ENCODE measurements at places on chromosomes 12 and 14.

DNA sequence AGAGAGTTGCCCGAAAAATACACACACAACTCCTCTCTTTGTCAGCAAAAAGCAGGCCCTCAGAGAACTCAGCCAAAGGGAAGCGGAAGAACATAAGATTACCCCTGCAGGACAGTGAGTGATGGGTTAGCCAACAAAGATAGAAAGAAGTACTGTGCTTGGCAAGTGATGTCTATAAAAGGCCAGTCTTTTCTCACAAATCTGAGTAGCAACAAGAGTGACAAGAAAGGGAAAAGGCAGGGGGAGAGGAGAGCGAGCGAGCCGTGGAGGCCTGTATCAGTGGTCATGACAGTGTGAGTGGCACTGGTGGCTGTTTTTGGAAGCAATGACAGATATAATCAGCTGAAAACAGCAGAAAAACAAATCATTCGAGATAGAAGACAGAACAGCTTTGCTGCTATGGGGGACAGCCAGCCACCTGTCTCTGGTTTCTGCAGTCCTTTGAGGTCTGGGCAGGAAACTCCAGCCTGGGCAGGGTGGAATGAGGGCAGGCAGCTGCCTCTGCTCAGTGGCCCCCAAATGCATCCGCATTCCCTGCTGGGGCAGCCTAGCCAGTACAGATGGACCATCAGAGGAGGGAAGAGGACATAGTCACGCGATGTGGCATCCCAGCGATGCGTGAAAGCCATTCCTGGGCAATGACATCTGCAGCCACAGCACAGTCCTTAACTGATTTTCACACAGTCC is 74.7 kb downstream of the TRIM9 start:
- no peak for DNase-seq

- DNase-seq = no peak
Observed at GRCh38 chr12:19925841-19926240, 442.5 kb upstream of the PDE3A start.

DNA sequence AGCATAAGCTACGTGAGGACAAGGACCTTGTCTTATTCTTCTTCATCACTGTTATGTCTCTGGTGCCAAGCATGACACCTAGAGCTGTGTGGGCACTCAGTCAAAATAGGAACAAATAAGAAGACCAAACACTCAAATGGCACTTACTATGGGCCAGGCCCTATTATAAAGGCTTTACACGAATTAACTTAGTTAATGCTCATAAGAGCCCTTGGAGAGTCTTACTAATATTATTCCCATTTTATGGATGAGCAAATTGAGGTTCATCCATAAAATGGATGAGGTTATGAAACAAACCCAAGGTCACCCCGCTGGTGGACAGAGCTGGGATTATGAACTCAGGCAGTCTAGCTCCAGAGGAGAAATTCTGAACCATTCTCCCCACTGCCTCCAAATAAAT is 47.7 kb downstream of the ISCA2 start:
- DNase-seq = no peak

DNA sequence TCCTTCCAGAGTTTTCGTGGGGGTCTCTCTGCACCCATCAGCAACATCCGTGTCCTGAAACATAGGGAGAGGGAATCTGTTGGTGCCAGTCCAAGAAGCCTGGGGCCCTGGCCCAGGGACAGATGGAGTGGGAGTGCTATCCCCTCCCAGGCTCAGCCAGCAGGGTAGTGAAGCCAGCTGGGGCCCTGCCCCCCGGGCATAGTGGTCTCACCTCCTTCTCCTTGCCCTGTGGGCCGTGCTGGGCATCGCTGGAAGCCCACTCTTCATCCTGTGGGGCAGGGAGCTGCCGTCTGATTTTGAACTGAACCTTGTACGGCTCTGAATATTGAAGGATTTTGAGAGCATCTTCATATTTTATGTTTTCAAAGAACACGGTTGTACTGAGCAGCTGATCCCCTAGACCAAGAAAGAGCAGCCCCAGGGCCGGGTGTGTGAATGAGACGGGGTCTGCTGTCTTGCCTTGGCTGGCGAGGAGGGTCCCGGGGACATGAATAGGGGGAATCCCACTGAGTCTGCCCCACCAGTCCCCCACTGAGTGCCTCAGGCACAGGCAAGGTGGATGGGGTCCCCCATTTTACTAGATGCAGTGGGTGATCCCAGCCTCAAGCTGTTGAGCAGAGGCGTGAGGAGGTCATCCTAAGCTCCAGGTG is 23.3 kb downstream of the AHNAK2 start:
- no peak for DNase-seq

- no peak for DNase-seq
Observed at GRCh38 chr12:25558586-25558985, 5.5 kb upstream of the LMNTD1 start.

DNA sequence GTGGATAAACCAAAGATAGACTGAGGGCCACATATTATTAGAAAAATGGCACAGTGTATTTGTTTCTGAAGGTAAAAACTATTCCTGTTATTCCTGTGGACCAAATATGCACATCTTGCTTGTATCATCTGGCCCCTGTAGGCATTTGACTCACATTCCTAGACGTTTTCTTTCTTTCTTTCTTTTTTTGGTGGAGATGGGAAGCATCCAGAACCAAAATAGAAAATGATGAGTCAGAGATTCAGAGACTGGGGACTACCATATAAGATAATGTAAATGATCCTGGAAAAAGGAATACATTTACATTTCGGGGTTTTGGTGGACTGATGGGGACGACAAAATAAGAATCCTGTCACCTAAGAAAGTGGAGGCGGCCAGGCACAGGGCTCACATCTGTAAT is 24.2 kb downstream of the TRIM9 start:
- DNase-seq = no peak

DNA sequence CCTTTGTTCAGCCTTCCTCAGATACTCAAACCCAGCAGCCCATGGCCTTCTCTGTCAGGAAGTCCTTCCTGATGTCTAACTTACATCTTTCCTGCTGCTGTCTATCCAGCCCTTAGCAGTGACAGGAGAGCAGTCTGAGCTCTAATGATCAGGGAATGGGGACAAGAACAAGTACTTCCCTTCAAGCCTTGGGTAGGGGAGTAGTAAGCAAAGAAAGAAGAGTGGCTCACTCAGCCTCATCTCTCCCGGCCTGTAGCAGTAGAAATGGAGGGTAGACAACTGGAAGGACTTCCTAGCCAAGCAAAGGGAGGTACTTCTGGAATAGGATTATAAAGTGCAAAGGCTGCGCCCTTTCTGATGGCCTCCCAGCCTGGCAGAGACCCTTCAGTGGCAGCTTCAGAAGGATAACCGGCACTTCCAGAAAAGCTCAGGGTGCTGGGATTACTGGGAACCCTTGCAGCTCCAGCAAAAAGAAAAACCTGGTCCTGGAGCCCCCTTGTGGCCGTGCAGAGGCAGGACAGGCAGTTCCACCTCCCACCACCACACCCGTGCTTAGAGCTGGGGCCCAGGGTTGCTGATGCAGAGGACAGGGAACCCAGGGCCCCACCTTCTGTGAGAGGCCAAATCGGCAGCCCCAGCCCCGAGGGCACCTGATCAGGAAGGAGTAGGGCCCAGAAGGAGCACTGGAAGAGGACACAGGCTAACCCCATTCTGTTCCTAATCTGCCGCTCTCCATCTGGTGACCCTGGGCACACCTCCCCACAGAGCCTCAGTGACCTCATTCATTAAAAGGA is 12.4 kb upstream of the SMUG1 start:
- peak; percentile 30 for DNase-seq

DNA sequence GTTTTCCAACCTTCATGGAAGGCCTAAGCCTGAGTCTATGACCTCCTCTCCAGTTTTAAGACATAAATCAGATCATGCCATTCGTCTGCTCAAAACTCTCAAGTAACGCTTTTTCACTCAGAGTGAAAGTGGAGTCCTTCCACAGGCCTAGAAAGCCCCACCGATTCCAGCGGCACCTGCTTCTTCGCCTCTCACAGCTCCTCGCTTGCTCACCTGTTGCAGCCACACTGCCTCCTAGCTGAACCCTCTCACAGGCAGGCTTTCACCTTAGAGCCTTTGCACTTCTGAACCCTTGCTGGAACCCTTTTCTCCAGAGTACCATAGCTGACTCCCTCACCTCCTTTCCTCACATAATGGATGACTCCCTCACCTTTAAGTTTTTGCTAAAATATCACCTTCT is 301.1 kb downstream of the ZFP36L1 start:
- no peak for DNase-seq

GRCh38 chr12:121955258-121956237 is 37.2 kb downstream of the CFAP251 start:
- DNase-seq = no peak

DNA sequence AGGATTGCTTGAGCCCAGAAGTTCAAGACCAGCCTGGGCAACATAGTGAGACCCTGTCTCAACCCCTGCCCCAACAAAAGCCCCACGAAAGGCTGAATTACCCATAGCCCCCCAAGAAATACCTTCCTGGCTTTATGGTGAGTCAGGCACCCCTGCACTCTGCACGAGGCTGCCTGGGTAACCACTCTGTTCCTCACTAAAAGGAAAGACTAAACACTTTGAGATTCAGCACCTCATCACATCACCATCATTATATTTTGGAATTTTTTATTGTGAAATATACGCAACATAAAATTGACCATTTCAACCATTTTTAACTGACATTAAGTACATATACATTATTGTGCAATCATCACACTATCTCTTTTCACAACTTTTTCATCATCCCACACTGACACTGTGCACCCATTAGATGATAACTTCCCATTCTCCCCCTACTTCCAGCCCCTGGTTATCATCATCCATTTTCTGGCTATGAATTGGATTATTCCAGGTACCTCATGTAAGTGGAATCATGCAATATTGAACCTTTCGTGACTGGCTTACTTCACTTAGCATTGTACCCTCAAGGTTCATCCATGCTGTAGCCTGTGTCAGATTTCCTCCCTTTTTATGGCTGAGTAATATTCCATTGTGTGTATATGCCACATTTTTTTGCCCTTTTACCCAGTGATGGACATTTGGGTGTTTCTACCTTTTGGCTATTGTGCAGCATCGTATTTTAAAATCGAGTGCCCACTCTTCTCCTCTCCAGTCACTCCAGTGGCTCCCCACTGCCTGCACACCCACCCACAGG is 51.5 kb downstream of the TSPAN9 start:
- DNase-seq = no peak

- DNase-seq = peak; percentile 53
Observed at GRCh38 chr12:69284131-69284530, 44.8 kb downstream of the CPSF6 start.

DNA sequence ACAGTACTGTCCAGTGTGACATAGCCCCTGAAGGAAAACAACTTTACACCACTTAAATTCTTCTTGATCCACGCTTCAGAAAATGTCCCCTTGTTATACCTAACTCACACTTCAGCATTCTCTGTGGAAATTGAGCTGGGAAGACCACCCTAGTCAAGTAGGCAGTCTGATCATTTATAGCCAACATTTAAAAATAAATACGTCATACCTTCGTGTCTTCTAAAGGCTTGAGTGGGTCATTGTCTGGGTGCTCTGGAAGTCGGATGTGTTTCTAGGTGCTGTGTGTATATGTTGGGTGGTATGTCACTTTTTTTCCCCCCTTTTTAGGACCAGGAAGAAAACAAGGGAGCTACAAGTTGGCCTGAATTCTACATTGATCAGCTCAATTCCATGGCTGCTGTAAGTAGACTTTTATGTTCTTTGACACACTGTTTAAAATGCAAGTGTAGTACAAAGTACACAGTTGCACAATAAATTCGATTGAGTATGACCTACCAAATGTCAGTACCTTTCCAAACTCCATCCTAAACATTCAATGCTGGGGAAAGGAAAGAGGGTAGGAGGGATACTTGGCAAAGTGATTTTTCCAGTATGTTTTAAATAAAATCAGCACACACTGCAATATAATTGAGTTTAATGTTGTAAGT is 126.6 kb downstream of the DAAM1 start:
- no peak for DNase-seq

GRCh38 chr12:10571141-10571540 is 42.3 kb downstream of the MAGOHB start:
- no peak for DNase-seq

DNA sequence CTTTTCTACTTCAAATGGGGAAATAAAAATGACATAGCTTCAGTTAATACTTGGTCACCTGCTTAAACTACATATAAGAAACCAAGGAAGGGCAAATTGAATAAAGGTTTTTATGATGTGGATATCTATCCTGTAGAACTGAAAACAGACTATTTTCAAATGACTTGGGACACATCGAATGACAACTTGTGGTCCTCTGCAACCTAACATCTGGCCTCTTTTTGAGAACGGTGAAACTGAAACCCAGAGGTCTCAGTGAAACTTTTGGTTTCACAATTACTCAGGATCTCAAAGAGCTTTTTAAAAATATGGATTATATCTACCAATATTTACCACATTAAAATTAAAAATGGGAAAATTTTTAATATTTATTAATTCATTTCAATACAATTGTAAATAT is 65.2 kb downstream of the PPP2R5E start:
- no peak for DNase-seq

GRCh38 chr12:29681370-29681769 is 102.4 kb downstream of the TMTC1 start:
- no peak for DNase-seq

DNA sequence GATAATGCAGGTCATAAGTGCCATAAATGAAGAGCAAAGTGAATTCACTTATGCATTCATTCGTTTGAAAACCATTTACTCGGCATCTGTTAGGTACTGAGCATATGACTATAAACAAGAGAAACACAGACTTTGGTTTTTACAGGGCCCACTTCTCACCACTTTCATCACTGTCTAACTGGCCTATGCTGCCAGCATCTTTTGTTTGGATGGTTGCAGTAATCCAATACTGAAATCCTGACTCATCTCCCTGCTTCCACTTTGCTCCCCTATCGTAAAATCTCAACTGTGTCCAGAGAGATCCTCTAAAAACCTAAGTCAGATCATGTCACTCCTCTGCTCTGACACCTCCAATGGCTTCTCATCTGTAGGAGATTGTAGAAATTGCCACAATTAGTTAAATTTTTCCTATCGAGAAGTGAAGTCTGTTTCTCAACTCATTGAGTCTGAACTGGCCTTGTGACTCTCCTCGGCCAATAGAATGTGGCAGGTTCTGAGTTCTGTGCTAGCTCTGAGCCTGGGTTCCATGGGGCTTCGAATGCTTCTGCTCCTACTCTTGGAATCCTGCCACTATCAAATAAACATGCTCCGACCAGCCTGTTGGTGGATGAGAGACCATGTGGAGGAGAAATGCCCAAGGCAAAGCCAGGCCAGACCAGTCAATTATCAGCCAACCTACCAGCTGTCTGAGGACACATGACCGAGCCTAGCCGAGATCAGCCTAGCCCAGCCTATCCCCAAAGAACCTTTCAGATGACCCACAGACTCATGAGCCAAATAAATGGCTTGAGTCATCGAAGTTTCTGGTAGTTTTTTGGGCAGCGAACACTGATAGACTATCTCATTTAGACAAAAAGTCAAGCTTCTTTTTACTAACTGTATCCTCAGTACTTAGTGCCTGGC is 2.2 kb upstream of the BATF start:
- DNase-seq = no peak

- DNase-seq = no peak
Observed at GRCh38 chr12:104581005-104581570, 124.3 kb downstream of the CHST11 start.

DNA sequence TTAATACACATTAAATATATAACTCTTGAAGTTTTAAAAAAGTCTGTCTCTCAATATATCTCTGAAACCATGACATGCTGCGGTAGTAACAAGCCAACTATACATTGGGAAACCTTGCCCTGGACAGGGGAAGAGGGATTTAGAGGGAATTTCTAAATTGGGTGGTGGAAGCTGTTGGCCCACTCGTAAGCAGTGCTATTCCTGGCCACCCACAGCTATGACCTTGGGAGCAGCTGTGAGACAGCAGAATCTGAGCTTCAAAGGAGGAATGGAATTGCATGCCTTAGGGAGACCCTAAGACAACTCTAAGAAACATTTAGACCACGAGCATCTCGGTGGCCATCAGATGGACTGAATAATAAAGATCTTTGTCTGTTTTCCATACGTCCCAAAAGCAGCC is 15.8 kb upstream of the GCH1 start:
- no peak for DNase-seq
